ENCODE measurements at places on chromosomes 1 and 21. TPM values are rescaled to one million over a fixed set of nuclear protein-coding genes. Genes with fewer than 3 reads are reported as not detected.

Gene UBASH3A
- 0.06 TPM for polyA plus RNA-seq

DNA sequence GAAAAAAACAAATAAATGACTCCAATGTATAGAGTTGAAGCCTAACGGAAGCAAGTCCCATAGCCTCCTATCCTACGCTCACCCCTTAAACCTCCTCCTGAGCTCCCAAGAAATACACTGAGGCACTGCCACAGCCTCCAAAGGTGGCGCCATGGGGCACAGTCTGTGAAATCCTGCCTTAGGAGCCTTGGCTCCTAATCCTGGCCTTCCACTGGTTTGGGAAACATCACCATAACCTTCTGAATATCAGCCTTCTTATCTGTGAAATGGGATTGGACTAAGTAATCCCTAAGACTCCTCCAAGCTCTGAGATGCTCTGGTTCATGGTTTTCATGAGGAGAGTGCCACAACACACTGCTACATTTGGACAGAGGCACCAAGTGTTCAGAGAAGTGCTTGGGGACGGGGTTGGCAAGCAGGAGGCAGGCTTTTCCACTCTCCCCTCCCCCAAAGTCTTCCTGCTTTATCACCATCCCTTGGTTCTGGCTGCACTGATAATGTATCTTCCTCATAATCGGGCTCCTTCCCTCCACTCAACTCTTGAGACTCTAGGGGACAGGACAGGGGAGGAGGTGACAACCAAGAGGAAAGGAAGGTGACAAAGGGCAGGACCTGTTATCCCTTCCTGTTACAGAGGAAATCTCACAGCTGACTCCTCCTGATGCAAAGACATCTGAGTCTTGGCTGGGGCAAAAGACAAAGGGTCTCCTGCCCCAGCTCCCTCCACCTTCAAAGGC lies 2.7 kb downstream of the SLAMF7 start:
- DNase-seq: no peak

- no peak for DNase-seq
Observed at GRCh38 chr1:112533029-112533428, 24.3 kb downstream of the WNT2B start.

- DNase-seq: no peak
Observed at GRCh38 chr1:91981996-91982609, 32.9 kb downstream of the BRDT start.

Gene PTAFR
- 2.9 TPM for polyA plus RNA-seq

DNA sequence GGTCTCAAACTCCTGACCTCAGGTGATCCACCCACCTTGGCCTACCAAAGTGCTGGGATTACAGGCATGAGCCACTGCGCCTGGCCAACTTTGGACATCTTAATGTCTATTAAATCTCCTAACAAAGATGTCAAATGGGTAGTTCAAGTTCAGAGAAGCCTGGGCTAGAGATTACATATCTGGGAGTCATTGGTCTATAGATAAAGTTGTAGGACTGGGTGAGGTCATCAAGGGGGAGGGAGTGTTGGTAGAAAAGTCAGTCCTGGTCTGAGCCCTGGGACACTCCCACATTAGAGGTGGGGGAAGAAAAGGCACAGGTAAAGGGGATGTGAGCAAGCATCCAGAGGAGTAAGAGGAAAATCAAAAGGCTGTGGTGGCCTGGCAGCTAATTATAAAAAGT lies 6.6 kb downstream of the UBIAD1 start:
- no peak for DNase-seq

GRCh38 chr1:18657506-18658201 lies 27.0 kb downstream of the PAX7 start:
- no peak for DNase-seq

GRCh38 chr21:42151148-42151947 lies 67.6 kb upstream of the ABCG1 start:
- no peak for DNase-seq

Gene LCE1D
- polyA plus RNA-seq: not detected

Gene AZIN2
- 7.6 TPM for polyA plus RNA-seq

Gene AGO3
- polyA plus RNA-seq: 12.6 TPM

- no peak for DNase-seq
Observed at GRCh38 chr1:186139701-186140100, 235.4 kb downstream of the TPR start.

Gene TRNP1
- polyA plus RNA-seq: 5.9 TPM

- DNase-seq: no peak
Observed at GRCh38 chr21:46115441-46116188, 17.7 kb downstream of the COL6A2 start.

DNA sequence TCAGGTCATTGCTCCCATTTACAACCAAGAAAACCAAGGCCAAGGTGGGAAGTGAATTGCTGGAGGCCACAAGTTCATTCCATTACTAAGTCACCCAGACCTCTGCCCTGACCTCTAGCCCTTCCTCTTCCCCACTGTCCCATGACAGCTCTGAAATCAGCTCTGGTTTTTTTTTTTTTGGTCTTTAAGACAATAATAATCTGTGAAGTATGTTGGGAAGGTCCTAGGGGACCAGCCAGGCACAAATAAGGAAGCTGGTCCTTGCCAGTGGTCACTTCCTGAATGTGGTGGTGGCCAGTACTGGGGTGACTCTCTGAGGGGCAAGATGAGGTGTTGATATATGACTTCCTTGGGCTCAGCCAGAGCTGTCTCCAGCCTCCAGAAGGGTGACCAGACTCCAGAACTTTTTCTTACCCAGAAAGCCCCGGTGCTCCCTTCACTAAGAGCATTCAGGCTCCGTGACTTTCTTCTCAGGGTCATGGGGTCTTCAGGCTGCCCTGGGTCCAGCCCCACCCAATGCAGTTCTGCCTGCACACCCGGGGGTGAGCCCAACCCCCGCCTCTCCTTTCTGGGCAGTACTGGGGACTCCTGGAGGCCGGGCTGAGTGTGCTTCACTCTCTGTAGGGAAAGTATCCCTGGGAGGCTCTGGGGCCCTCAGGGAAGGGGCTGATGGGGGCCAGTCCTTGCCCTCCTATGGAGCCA lies 159.6 kb downstream of the PTPRU start:
- no peak for DNase-seq

Gene FNBP1L
- 123 TPM for polyA plus RNA-seq

Gene AUNIP
- 4.6 TPM for polyA plus RNA-seq

DNA sequence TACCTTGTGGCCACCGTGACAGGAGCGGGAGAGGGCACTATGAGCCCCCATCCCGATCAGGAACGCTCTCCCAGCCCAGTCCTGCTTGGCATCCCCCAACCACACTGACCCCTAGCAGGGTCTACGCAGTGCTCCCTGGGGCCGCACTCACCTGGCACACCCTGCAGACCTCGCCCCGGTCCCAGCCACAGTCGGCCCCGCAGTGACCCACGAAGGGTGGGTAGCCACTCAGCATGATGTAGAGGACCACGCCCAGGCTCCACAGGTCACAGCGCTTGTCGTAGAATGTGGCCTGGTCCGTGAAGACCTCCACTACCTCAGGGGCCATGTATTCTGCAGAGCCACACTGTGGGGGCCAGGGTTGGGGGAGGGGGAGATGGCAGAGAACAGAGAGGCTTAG lies 11.1 kb upstream of the KNCN start:
- no peak for DNase-seq

DNA sequence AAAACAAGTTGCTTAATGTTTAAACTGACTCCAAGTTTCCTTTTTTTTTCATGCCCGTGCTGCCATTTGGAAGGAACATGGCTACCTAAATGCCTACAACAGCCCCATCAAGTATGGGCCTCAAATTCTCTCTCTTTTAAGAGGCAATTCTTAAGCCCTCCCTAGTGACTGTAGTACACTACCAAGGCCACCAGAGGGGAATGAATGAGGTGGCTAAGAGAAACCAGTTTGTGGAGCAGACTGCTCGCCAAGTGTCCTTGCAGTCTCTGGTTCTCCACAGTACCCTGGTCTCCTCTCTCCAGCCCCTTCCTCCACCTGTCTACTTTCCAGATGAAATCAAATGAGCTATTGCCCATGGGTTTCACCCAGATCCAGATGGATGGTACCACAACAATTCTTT lies 1809.6 kb downstream of the BRINP3 start:
- DNase-seq: no peak

Gene ESRRG
- polyA plus RNA-seq: 46.4 TPM

Gene CNTN2
- polyA plus RNA-seq: 0.39 TPM

Gene CFAP57
- polyA plus RNA-seq: 3.6 TPM

Gene SMIM1
- 11.5 TPM for polyA plus RNA-seq

DNA sequence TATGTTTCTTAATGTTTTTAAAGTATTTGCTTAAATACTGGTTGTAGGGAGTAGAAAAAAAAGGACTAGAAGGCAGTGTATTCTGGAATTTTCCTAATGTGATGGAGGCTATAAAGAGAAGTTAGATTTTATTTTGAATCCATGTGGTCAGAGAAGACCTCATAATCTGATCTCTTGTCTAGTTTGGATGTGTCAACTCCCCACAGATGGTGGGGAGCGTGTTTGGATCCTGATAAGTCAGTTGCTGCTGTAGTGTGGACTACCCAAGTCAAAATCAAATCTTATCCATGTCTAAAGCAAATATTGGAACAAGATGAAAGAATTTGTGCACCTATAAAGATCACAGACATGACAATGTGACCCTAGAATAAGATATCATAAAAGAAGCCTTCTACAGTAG lies 918.0 kb downstream of the LTN1 start:
- DNase-seq: no peak

DNA sequence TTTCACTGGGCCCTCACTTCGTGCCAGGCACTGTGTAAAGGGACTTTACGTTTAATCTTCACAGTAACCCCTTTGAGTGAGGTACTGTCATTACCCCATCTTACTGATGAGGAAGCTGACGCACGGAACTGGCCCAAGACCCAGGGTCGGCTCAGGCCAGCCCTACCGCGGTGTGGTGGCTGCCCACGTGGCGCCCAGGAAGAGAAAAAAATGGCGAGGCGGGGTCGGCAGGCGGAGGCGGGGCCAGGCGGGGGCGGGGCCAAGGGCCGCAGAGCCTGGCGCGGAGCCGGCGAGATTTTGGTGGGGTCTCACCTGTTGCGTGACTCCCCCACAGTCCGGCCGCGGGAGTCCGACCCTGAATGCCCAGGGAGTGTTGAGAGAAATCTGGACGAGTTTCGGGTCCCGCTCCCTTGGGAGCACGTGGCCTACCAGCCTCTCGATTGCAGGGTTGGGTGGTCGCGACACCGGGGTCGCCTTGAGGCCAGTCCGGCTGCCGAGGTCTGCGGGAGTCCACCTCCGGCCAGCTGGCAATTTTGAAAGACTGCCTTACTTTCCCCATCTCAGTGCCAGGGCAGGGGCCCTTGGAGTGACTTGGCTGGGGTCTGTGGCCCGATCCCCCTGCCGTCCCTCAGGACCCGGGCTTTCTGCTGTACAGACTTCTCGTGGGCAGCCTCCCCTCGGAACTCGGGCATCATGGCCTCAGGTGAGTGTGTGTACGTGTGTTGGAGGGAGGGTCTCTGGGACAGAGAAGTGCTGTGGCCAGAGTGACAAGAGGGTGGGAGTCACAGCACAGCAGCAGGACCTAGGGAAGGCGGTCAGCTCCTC lies at the start of the genes AMPD2 and GNAT2:
AMPD2 (plus strand) TSS at position 262 of the 825 bp plus-strand sequence. CDS start 1,339 bp downstream, outside the sequence.
GNAT2 (minus strand) TSS at position 41 of the 825 bp plus-strand sequence. CDS start 6,746 bp downstream, outside the sequence.
- DNase-seq: no peak

Gene OR2L3
- polyA plus RNA-seq: not detected

DNA sequence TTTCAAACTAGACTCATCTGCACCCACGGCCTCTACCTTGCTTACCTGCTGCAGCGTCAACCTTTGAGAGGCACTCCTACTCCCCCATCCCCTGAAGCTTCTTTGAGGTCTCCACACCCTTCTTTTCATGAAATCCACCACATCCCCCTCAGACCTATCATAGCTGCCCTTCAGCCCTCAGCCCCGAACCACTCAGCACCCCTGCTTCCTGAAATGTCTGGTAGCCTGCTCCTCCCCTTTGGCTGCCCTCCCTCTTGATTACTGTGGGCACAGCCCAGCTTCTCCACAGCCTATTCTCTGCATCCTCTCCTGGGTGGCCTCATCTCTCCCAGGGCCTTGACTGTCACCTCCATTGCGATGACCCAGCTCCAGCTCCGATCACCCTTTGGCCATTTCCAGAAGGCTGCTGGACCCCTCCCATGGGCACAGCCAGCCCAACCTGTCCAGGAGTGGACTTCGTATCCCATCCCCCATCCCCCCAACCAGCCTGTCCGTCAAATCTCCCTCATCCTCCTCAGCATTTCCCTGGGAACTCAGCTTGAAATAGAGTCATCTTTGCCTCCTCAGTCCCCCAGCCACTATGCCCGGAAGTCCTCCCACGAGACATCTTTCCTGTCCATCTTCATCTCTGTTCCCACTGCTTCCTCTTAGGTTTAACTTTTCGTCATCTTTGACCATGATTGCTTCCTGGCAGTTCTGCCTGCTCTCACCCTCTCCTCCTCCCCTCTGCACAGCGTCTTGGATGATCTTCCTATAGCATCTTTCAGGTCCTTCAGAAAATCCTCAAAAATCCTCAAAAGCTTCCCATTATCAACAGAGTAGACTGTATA lies 6.1 kb upstream of the ADORA1 start:
- DNase-seq: no peak

Measured in right renal cortex interstitium (tissue), 3 donors.